ENCODE measurements at places on chromosomes 6 and 20.
A peak's percentile ranks its signal among the peaks of the same experiment; 100 is the strongest.

DNA sequence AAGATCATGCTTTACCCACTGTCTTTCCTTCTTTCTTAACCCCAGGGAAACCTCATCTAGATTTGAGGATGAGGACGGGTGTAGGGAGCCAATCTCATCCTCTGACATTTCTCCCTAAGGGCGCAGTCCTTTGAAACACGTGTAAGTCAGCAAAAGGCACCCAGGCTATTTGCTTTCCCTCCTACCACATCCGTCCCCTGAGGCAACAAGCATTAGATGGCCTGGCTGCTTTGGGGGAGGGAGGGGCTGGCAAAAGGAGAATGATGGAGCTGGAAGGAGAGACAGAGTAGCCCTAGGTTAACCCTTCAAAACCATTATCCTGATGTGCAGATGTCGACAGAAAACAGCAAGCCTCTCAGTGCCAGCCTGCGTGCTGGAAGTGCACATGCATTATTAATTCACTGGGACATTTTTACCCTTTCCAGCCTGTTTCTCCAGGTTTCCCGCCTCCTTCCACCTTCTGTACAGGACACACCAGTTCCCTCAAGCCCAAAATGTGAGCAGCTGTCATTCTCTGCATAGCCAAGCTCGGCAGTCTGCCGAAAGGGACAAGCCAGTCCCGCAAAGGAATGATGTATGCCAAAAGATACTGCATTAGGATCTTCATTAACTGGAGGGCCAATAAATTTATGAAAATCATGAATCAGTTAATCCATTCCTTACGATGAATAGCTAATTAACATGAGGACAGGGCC is 547.2 kb downstream of the CD83 start:
- DNase-seq, result peak; percentile 6

DNA sequence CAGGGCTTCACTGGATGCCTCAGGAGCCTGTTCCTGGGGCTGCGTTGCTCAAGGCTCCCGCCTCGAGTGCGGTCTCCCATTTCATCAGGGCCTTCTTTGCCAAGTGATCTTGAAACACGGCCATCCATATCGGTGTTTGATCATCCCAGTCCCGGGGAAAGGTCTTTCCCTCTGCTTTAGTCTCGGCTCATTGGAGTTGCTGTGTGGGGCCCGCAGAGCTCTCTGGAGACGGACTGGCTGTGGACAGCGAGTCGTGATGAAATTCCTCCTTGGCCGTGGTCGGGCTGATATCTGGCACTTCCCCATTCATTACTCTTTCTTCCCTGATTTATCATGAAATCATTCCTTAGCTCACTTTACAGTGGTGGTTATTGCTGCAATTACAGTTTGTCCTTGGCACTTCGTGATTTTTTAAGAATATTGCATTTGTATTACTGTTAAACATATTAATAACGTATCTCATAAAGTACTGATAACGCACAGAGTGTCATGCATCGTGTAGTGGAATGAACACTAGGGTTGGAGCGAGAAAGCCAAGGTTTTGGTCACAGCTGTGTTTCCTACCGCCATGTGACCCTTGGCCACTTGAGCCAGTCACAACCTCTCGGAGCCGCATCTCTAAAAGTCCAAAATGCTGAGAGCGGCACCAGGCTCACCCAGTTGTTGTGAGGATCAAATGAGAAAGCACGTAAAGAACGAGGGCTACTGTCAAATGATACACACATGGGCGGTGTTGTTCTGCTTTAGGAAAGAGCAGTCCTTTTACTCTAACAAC is 71.8 kb downstream of the MTHFD1L start:
- no peak for DNase-seq

GRCh38 chr6:38152620-38153019 is 333.1 kb downstream of the ZFAND3 start:
- peak; percentile 32 for DNase-seq

DNA sequence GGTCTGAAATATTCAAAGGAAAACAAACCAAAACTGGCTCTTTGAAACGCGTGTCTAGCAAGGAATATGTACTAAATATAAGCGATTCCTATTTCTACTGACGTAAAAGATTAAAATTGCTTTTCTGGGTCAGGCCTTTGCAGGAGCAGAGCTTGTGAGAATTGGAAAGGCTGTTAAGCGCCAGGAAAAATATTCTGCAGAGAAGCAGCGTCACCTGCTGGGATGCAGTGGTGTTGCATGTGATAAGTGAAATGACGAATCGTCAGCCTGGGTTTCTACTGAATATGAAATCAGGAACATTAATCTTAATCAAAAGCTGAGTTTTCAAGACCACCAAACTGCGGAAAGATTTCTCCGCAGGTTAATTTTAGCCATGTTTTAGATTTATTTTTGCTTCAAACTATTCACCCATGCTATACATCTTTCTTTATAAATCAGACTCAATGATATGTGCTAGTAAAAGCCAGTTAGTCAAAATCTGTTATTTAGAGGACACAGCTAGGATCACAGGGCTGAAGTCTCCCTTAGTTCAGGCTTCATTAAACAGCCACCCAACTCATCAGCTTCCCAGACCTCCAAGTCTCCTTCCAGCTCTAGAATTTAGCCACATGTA is 67.4 kb downstream of the ALDH8A1 start:
- peak; percentile 47 for DNase-seq

DNA sequence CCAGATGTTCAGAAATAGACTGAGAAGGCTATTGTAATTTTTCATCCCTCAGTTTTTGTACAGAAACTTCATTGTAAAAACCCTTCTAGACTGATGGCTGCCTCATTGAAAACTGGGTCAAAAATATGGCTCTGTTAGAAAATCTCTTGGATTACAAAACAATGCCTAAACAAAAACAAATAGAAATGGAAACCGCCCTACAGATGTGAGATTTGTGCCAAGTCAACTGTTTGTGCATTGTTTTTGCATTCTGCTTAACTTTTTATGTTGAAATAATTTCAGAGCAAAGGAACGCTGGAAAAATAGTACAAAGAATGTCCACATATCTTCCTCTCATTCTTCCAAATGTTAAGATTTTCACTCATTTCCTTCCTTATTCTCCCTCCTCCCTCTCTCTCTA is 425.1 kb downstream of the FOXA2 start:
- no peak for DNase-seq

GRCh38 chr6:46453216-46453615 is 38.0 kb downstream of the RCAN2 start:
- DNase-seq, result no peak

GRCh38 chr20:9243986-9244385 is 175.1 kb downstream of the PLCB4 start:
- no peak for DNase-seq

- DNase-seq, result no peak
Measured at GRCh38 chr6:53985366-53985765, 125.9 kb upstream of the MLIP start.

GRCh38 chr6:34096193-34096592 is 49.7 kb downstream of the GRM4 start:
- no peak for DNase-seq
